Caudate nucleus (tissue), 63 donors: ENCODE measurements at places on chromosomes 11 and 22.

- no peak for DNase-seq
Measured at GRCh38 chr11:84673753-84674152, 953.4 kb downstream of the DLG2 start.

DNA sequence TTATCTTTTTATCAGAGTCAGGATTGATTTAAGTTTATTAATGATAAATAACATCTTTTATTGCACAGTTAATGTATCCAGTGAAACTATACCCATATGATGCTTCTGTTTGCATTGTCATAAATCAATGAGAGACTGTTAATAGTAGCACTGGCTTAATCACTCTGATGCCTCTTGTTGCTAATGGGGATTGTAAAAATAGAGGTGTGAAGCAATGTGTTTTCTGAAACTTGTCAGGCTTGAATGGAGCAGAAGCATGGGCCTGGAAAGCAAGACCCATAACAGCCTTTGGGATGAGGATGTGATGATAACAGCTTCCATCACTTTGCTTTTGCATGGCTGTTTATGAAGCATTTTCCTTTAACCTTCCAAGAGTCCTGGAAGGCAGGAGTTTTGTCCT lies 319.7 kb downstream of the DDX10 start:
- DNase-seq: no peak

DNA sequence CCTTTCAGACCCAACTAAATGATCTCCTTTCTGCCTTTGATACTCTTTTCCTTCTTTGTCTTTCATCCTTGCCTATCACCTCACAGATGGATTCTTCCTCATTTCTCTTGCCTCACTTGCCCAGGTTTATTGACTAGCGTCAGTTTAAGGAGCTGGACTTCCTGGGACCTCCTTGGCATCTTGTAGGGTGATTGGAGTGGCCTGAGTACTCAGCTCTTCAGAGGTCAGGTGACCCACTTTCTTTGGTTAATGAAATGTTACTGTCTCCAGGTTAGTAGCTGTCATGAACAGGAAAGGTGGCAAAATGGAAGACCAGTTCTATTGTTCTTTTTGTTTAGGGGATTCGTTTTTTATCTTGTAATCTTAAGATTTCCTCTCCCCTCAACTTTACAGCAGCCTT lies 4.6 kb upstream of the BACE1-AS start:
- no peak for DNase-seq

- DNase-seq: no peak
Measured at GRCh38 chr11:844693-845644, 2.3 kb downstream of the TSPAN4 start.

DNA sequence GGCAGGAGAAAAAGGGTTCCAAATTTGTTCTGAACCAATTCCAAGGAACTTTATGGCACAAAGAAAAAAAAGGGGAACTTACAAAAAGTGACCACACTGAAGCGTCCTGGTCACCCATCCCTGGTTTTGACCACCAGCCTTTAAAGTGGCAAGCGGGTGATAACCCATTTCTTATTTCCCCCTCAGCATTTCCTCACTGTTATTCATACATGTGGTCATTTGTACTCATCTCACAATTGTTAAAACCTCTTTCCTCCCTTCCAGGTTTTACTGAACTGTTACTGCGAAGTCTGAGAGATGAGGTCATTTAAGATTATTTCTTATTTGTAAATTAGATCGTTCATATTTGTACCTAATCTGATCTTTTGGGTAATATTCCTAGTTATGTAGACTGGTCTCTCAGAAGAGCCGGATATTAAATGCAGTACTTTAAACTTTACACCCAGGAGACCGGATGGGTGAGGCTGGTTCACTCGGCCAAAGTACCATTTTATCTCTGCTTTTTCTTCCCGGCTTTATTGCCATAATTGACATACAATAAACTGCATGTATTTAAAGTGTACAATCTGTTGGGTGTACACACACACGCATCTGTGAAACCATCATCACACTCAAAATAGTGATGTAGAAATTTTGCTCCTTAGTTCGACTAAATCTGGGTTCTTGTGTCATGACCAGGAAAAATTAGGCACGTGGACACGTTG lies 47.0 kb downstream of the CDPF1 start:
- no peak for DNase-seq

GRCh38 chr11:17779861-17780594 lies 45.4 kb downstream of the KCNC1 start:
- no peak for DNase-seq

DNA sequence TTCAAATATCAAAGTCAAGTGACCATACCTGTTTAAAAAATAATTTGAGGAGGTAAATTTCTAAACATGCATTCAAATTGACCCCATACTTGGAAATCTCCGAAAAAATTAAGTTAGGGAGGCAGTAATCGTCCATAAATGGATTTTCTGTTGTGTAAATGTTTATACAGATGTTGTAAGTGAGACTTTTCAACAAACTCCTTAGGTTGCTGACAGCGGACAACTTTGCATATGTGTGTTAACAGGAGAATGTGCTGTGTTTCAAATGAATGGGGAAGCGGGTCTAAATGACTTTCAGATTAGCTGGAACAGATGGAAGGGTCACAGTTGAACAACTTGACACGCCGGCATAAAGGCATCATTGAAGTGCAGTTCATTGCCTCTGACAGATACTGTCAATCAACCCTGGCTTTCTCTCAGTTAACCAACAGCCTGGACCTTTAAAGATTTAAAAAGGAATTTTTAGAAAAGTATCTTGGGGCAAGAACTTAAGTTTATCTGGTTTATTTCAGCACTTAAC lies 98.2 kb upstream of the DBX1 start:
- DNase-seq: no peak

DNA sequence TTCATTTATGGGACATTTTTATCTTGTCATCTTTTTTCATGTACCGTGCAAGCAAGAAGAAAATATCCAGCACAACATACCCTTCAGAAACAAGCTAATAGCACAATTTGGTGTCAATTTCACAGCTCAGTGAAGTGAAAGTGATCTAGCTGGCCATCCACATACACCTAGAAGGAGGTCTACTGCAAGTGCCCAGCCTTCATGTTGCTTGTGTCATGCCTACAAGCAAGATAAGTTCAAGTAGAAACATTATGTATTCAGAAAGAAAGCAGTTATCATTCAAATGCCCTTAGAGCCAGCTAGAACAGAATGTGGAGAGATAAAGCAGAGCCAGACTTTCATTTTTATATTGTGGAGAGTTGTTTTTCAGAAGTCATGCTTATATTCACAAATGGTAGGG lies 325.7 kb upstream of the PITPNB start:
- DNase-seq: no peak

DNA sequence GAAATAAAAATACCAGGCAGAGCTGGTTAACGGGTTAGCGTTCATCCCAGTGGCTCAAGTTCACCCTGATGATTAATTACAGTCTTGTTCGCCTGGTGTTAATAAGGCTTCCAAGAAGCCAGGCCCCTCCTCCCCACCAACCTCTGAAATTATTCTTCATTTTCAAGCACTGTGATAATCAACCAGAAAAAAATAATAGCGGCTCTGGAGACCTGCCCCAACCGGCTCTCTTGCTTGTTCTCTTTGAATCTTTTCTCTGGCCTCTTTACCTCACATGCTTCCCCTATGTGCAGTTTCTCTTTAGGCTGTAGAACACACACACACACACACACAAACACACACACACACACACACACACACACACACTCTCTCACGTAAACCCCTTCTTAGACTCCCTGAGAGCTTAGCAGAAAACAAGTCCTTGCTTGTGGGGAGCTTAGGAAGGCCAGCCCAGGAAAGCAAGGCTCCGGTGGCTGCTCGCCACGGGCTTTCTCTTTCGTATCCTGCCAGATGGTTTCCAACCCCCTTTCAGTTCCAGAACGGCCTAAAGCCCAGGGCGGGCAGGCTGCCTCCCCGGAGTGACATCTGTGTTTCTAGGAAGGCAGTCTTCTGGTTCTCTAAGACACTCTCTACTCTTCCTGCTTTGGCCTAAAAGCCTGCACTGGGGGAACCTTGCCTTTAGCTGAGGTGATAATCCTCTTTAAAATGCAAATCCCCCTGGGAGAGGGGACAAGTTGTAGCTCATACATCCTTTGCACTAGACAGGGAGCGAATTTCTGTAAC lies 106.4 kb upstream of the SESN3 start:
- no peak for DNase-seq

DNA sequence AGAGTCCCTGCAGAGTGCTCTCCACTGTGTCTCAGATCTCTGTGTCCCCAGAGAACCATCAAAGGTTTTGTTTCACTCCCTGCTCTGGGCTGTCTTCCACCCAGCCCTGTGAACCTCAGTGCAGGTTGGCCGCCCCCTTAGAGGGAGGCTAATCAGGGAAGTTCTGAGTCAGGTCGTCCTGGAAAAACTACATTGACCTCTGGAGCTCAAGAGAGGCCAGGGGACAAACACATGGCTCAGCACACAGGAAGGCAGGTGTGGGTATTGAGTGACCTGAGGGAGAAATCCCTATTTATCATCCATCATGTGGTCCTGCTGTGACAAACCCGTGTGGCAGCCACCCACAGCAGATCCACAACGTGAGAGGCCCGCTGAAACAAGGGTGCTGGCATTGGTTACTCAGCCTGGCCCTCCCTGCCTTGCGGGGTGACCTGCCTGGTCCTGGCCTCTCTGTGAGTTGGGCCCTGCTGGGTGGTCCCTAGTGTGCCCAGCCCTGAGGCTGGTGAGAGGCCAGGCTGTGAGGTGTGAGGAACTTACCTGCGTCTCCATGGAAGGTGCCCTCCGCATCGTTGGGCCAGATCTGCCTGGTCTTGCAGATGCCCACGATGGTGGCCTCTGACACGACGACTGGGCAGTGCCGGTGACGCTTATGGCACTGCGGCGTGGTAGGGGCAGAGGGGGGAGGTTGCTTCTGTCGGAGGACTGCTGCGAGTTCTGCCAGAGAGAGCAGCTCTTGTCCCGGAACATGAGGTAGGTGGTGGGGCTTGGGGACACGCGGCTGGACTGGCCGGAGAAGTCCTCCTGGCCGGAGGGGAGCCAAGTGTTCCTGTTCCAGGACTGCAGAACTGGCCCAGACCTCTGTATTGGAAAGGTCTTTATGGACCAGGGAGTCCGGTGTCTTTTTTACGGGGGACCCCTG lies 669 bp upstream of the BCR start:
- no peak for DNase-seq

GRCh38 chr11:102630598-102631448 lies 5.7 kb upstream of the MMP20 start:
- DNase-seq: no peak

GRCh38 chr22:35726933-35727332 lies 9.3 kb downstream of the APOL5 start:
- DNase-seq: no peak

DNA sequence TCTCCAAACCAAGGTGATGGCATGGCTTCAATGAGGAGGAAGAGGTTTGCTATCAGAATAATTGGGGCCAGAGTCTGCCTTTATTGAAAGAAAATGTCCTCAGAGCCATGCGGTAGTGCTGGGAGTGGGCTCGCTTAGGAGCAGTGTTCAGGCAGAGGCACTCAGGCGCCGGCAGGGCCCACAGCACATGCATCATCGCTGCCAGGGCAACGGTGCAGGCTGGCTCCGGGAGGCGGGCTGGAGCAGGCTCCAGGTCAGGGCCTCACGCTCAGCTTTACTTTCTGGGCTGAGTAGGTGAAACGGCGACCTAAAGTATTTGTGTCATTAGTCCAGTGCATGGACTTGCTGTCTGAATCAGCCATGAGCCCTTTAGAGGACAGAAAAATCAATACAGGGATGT lies 169.9 kb upstream of the CCDC90B start:
- DNase-seq: no peak

DNA sequence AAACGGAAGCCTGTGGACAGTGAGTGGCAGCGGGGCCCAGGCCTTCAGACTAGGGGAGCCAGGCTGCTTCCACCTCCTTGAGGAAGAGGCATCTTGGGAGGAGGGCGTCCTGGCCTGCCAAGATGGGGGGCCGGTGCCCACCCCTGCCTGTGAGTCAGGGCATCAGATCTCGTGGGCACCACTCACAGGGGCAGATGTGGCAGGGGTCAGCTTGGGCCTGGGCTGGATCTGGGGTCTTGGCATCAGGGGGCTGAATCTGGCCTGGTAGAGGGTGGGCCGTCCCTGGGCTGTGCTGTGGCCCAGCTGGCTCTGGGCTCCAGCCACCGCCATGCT lies 24.1 kb upstream of the TH start:
- no peak for DNase-seq

DNA sequence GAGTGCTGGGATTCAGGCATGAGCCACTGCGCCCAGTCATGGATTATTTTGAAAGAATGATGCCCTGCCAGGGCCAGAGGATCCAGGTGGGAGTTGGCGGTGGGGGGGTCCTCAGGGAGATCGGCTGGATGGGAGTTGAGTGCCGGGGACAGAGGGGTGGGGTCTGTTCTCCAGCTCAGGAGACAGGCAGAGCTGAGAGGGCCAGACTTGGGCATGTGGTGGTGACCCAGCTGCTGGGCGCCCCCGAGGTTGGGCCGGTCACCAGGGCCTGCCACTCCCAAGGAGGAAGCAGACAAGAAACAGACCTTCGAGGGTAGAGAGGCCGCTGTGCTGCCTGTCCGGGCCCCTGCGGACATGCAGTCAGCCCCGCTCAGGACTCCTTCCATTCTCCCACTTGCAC lies 11.8 kb upstream of the PRODH start:
- no peak for DNase-seq

GRCh38 chr11:111253630-111254029 lies 8.1 kb downstream of the POU2AF2 start:
- DNase-seq: no peak

DNA sequence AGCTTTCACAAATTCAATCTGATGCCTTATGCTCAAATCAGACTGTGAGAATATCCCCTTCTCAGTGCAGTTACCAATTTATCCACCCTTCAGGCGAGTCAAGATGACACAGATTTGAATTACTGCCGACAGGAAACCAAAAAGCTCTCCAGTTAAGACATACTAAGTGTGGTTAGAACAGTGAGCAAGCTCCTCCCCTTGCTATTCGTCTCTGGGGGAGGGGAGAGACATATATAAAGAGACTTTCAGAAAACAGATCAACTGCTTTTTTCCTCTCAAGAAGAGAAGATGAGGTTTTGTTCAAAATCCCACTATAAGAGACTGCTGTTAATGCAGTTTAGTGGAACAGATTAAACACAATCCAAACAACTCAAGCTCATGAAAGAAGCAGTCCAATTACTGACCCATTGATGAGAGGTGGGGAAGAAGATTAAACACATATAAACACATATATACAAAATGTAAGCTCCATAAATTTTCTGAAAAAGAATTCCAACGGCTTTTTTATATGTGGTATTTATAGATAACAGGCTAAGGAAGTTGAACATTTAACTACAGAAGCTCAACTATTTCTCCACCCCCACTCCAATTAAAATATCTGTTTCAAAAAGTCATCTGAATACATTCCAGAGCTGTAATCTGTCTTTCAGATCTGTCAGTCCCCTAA lies 102.7 kb downstream of the MRTFA start:
- DNase-seq: no peak
